ENCODE measurements at places on chromosomes 13 and 19. TPM values are rescaled to one million over a fixed set of nuclear protein-coding genes. Genes with fewer than 3 reads are reported as not detected.

GRCh38 chr13:26864576-26864975 lies 104.0 kb upstream of the GPR12 start:
- no peak for DNase-seq

- DNase-seq, result no peak
Observed at GRCh38 chr19:38974624-38975213, 823 bp downstream of the FBXO17 start.

DNA sequence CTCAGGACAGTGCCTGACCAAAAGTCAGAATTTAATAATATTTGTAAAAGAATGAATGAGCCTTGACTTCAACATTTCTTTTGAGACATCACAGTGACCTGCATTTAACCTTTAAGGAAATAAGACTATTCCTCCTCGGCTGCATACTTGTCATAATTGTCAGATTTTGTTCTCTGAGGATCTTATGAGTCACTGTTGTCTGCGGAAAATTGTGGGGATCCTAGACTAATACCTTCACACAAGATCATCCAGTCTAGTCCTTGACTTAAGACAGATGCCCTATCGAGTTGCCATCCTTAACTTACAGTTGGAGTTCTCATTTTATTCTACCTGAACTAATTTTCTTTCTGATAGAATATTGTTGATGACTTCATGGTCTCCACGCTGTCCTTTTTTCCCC lies 198.4 kb downstream of the DLEU7 start:
- DNase-seq, result no peak

DNA sequence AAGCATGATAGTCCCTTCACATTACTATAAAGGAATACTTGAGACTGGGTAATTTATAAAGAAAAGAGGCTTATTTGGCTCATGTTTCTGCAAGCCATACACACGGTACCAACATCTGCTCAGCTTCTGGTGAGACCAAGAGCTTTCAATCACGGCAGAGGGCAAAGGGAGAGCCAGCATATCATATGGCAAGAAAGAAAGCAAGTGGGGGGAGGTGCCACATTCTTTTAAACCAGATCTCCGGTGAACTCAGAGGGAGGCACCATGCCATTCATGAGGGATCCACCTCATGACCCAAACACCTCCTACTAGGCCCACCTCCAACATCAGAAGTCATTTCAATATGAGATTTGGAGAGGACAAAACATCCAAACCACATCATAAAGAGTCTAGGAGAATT lies 20.3 kb downstream of the XPO4 start:
- DNase-seq, result no peak

DNA sequence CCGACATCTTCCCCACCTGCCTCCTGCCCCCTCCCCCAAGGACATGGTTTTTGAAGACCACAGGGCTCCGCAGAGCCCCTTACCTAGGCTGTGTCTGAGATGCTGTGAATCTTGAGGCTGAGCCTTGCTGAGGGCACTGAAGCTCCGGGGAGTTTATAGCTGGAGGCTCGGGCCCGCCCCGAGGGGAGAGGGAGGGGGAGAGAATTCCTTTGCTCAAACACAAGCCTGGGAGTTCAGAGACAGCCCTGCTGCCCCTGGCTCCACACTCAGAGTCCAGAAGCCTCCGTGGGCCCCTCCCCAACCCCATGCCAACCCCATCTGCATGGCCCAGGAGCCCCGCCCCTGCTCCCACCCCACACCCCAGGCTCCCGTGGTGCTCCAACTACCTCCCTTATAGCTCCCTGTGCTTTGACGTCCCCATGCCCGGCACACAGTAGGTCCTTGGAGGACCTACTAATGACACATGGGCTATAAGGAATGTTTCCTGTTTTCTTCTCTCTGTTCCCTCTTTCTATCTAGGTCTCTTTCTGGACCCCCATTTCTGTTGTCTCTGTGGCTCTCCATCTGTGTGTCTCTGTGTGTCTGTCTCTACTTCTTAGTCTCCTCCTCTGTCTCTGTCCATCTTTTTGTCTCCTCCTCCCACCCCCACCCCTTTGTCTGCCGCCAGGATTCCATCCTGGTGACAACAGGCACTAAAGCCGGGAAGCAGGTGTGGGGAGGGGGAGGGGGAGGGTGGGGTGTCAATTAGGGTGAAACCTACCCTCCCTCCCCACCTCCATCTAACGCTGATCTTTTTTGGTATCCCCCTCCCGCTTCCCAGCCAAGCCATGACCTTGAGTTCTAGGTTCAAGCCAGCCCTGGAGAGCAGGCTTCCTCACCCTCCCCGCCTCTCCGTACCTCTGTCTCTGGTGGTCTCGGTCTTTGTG lies at the start of gene TNNT1:
TNNT1 (minus strand) TSS at position 129 of the 926 bp plus-strand sequence. CDS start 2,049 bp downstream, outside the sequence.
- DNase-seq, result no peak

DNA sequence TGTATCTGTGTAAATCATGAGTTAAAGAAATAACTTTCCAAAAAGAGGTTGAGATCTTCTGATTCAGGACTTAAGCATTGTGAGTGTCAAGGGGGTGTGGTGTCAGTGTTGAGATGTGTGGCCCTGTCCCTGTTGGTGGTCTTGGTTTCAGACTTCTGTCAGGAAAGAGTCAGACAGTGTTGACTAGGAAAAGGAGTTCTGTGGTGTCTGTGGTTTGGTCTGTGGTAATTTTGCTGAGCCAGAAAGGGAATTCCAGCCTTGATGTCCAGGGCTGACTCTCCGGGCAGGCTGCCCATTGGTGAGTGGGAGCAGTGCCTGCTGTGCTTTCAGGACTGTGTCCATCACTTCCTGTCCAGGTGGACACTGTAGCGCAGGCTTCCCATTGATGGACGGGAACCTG lies 39.8 kb upstream of the IGFL4 start:
- DNase-seq, result no peak

GRCh38 chr19:10379880-10380312 lies 476 bp downstream of the TYK2 start:
- DNase-seq, result no peak

DNA sequence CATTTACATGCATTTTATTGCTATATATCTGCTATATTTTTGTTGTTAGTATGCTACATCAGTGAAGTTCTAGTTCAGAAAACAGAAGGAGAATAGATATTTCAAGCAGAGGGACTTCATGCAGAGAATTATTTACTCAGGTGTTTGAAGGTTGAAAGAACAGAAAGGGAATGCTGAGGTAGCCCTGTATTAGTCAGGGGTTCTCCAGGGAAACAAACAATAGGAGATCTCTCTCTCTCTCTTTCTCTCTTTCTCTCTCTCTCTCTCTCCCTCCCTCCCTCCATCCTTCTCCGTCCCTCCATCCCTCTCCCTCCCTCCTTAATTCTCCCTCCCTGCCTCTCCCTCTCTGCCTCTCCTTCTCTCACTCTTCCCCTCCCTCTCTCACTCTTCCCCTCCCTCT lies 114.3 kb upstream of the TDRD3 start:
- DNase-seq, result no peak

DNA sequence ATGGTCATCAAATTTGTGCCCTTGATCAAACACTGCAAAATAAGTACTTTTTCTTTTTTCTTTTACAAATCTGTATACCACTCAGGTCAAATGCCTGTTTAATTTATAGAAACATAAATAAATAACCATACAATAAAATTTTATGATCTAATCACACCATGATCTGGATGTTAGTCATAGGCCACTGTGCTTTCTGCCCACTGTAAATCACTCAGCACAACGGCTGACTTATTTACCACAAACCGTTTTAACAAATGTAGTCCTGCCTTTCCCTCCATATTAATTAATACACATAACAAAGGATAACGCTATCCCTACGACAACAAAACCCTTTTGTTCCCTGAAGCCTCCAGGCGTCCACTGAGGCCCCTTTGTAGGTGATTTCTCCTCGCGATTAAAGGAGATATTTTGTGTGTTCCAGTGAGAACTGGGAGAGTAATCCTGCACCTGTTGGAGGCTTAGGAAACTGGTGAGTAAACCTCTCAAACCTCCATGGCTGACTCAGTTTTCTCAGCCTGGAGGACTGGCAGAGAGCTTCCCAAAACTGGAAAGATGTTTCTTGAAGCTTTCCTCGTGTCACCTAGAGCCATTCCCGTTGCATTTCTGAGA lies 477.1 kb upstream of the SGCG start:
- no peak for DNase-seq

- no peak for DNase-seq
Observed at GRCh38 chr19:11337080-11337479, 2.4 kb downstream of the RAB3D start.

DNA sequence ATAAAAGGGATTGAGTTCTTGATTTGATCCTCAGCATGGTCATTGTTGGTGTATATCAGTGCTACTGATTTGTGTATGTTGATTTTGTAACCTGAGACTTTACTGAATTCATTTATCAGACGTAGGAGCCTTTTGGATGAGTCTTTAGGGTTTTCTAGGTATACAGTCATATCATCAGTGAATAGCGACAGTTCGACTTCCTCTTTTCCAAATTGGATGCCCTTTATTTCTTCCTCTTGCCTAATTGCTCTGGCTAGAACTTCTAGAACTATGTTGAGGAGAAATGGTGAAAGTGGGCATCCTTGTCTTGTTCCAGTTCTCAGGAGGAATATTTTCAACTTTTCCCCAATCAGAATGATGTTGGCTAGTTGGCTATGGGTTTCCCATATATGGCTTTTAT lies 27.0 kb downstream of the POMP start:
- no peak for DNase-seq

- DNase-seq, result no peak
Observed at GRCh38 chr13:99966064-99966805, 5.3 kb downstream of the ZIC5 start.

DNA sequence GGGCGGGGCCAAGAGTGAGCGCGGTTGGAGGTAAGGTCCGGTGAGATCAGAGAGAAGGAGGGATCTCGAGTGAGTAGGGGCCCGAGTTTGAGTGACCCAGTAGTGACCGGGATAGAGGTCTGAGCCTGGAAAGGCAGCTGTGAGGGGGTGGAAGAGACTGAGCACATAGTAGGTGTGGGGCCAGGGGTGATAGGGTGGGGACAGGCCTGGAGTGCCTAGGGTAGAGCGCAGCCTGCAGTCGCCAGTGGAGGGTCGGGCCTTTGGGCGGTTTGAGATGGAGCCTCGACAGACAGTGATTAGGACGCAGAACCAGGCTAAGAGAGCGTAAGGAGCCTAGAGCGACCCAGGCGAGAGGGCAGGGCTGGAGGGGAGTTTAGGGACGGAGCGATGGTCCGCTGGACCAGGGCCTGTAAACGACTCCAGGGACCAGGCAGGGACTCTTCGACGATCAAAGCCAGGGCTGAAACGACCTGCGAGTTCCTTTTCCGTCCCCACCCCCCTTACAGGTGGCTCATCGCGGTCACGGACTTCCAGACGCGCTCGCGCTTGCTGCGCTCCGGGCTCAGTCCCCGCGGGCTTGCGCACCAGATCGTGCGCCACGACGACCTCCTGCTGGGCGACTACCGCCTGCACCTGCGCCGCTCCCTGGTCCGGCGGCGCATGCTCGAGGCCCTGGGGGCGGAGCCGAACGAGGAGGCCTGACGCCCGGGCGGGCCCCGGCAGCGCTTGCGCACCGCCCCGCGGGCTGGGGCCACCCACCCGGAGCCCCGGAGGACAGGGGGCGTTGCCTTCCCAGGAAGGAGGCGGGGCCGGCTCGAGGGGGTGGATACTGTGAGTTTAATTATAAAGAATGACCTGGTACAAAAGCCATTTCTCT lies 9.4 kb downstream of the C19orf81 start:
- no peak for DNase-seq

DNA sequence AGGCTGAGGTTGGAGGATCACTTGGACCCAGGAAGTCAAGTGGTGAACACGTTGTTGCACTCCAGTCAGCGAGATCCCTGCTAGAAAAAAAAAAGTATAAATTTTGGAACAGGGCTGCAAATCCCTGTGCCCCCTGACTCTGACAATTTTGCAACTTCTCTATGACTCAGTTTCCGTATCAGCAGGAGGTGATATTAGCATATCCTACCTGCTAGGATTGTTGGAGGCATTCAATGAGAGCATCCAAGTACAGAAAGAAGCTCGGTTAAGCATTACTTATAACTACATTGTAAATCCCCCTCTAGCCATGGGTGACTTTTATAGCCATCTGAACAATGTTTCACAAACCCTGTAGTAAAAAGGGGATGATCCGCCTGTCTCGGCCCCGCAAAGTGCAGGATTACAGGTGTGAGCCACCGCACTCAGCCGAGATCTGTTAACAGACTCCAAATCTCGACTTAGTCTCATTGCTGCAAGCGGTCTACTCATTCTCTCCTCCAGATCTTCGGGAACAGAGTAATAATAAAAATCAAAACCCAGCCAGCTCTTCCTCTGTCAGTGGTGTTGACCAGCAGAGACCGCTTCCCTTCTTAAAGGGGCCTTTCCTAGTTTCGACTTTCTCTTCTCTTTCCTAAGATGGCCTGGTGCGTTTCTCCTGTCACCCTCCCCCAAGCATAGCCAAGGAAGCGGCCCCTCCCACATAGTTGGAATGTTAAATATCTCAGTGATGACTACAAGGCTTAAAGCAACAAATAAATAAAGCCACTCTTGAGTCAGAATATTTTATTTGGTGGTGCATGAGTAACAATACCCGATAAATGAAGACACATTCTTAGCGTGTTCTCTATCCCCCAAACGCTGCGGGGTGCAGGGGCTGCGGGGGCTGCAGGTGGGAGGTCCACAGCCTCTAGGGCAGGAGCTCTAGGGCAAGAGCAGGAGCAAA lies 10.3 kb upstream of the BICRA start:
- DNase-seq, result no peak

DNA sequence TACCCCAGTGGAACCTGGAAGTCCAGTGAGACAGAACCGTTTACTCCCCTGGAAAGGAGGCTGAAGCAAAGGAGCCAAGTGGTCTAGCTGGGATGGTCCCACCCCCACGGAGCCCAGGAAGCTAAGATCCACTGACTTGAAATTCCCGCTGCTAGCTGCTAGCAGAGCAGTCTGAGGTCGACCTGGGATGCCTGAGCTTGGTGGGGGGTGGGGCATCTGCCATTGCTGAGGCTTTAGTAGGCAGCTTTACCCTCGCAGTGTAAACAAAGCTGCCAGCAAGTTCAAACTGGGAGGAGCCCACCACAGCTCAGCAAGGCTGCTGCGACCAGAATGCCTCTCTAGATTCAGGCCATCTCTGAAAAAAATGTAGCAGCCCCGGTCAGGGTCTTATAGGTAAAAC lies 437.0 kb downstream of the SUCLA2 start:
- no peak for DNase-seq

GRCh38 chr13:29583073-29583785 lies 12.3 kb downstream of the SLC7A1 start:
- DNase-seq, result no peak

GRCh38 chr19:47203254-47203653 lies 27.7 kb downstream of the BBC3 start:
- no peak for DNase-seq

DNA sequence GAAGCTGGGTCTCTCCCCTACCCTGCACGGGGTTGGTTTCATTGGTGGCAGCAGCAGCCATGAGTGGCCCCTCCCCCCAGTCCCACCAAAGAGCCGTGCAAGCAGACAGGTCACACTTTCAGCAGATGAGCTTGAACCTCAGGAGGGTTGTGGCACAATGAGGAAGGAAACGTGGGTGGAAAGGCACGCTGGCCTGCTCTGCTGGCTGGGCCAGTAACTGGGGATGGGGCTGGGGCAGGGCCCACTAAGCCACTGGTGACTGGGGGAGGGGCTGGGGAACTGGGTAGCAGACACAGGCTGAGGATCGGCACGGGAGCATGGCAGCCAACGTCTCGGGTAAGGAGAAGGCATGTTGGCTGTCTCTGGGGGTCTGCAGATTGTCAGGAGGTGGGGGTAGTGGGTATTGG lies at the start of gene P2RY11:
P2RY11 (plus strand) TSS at position 289 of the 407 bp plus-strand sequence; CDS start at position 318, 29 bp downstream.
- DNase-seq, result no peak

- no peak for DNase-seq
Observed at GRCh38 chr19:50779504-50780457, 9.5 kb downstream of the GPR32 start.

The SULT2A1 gene
- total RNA-seq, result not detected

The CYP2A6 gene
- total RNA-seq, result not detected

The CDC37 gene
- 140 TPM for total RNA-seq

The TMC4 gene
- total RNA-seq, result 4.3 TPM

The KANK3 gene
- total RNA-seq, result 13.1 TPM

The C19orf33 gene
- 2.0 TPM for total RNA-seq

Data from cardiac septum (tissue), 1 donor.